Activated CD4-positive, alpha-beta T cell treated with anti-CD3 and anti-CD28 coated beads, Interleukin-2, amount 10 ng/mL, durations not matched to agents 7 days and 5 days (primary cell): ENCODE measurements at places on chromosomes 2 and 18. TPM values are rescaled to one million over a fixed set of nuclear protein-coding genes. Genes with fewer than 3 reads are reported as not detected.

- no peak for DNase-seq
Measured at GRCh38 chr18:62739911-62740310, 24.6 kb downstream of the PHLPP1 start.

GRCh38 chr18:36947820-36948348, 119.0 kb downstream of the KIAA1328 start:
- DNase-seq, result no peak

- DNase-seq, result no peak
Measured at GRCh38 chr2:132659331-132659730, 10.7 kb downstream of the LYPD1 start.

DNA sequence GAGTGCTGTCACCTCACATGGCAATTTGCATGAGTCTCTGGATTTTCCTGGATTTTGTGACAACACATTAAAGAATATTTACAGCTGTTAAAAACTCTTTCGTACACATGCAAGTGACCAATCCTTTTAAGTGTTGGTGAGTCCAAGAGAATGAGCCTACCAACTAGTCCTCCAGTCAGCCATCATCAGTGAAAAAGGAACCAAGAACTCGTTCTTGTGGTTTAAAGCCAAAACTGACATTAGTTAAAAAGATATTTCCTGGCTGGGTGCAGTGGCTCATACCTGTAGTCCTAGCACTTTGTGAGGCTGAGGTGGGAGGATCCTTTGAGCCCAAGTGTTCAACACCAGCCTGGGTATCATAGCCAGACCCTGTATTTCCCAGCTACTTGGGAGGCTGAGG, 215.4 kb upstream of the ITGA4 start:
- no peak for DNase-seq

DNA sequence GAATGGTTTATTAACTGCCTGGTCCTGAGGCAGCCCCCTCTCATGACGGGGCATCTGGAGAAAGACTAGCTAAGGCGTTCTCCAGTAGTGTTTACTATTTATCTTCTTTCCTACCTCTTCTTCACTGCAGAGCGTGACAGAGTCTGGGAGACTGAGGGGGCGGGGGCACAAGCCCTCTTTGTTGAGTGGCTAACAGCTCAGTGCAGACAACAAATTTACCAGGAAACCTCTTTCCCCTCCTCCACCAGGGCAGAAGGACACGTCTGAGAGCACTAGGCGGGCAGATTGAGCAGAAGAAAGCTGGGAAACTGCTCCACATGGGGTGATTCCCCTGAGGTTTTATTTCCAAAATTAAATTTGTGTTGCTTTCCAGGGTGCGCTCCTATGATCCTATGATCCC, 322.1 kb downstream of the CNTNAP5 start:
- DNase-seq, result no peak

GRCh38 chr2:176768185-176768584, 444.4 kb upstream of the HNRNPA3 start:
- DNase-seq, result no peak

Gene PJVK
- total RNA-seq, result 2.2 TPM

GRCh38 chr2:78127424-78127823, 605.2 kb upstream of the LRRTM4 start:
- no peak for DNase-seq

- no peak for DNase-seq
Measured at GRCh38 chr2:34291076-34291475, 692.0 kb upstream of the FAM98A start.

DNA sequence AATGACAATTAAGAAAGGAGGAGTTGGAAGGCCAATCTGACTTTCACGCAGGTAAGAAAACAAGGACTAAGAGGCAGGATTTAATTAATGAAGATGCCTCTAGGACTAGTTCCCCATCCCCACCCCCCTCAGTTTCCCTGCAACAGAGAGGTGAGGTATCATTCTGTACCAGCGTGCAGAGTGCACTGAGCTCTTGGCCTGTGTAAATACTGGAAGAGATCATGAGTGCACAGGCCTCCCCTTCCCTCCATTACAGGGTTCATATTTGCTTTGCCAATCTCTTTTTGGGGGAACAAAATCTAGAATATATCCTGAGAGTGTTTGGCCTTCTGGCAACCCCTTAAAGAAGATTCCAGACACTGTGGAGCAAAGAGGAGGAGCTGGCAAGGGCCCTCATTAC, 60.9 kb downstream of the MMADHC start:
- DNase-seq, result no peak

DNA sequence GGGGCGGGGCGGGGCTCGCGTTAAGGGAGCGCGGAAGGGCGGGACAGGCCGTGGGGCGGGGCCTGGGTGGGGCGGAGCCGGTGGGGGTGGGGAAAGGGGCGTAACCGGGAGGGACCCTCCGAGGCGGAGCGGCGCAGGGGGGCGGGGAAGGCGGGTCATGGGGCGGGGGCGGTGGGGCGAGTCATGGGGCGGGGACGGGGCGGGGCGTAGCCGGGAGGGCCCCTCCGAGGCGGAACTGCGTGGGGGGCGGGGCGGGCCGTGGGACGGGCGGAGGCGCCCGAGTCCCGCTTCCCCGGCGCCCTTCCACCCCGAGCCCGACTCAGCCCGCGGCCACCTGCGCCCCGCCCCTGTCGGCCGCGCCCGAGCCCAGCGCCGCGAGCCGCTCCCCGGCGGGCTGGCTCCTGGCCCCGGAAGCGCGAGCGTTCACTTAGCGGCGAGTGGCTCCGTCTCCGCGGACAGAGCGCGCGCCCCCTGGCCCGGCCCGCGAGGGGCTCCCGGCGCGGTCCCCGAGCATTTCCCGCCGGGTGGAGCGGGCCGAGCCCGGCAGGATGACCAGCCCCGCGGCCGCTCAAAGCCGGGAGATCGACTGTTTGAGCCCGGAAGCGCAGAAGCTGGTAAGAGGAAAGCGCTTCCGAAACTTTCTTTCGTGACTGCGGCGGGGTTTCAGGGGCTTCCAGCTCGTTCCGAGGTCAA, 64.7 kb downstream of the LRRFIP1 start:
- DNase-seq, result peak; percentile 94

DNA sequence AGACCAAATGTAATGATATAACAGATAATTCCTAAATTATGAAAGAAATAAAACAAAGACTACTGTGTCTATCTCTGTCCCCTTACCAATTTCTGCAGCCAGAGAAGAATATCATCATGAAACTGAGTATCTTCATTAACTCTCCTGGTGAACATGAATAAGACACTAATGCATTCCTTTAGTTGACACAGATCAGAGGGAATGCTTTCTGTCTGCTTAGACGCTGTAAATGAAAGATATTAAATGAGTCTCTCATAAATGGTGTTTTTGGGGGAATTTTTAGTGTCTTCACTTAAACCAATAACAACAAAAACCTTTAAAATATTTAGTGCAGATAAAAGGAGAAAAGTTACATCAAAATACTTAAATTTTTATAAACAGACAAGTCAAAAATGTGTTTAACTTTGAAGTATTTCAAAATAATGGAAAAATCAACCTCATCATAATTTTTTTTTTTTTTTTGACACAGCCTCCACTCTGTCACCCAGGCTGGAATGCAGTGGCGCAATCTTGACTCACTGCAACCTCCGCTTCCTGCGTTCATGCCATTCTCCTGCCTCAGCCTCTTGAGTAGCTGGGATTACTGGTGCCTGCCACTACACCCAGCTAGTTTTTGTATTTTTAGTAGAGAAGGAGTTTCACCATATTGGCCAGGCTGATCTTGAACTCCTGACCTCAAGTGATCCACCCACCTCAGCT, 16.0 kb downstream of the EPG5 start:
- DNase-seq, result no peak

DNA sequence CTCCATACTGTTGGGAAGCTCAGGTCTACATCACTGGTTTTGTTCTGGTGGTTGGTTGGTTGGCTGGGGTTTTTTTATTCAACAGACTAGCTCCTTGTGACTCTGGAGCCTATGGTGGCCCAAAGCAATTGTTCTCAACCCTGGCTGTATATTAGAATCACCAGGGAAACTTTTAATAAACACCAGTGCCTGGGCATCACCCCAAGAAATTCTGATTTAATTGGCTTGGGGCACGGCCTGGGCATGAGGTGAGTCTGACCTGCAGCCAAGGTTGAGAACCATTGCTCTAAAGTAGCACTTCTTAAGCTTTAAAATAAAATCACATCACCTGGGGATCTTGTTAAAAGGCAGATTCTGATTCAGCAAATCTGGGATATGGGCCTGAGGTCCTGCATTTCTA, 184.1 kb downstream of the C1D start:
- DNase-seq, result no peak

DNA sequence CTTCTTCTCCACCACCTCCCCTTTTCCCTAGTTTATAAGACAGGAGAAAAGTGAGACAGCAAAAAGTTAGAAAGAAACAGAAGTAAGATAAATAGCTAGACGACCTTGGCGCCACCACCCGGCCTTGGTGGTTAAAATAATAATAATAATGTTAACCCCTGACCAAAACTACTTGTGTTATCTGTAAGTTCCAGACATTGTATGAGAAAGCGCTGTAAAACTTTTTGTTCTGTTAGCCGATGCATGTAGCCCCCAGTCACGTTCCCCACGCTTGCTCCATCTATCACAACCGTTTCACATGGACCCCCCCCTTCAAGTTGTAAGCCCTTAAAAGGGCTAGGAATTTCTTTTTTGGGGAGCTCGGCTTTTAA, 1.5 kb upstream of the BUB1 start:
- no peak for DNase-seq

- peak; percentile 78 for DNase-seq
Measured at GRCh38 chr2:97699765-97700444, 13.5 kb upstream of the ZAP70 start.

- no peak for DNase-seq
Measured at GRCh38 chr18:35502052-35502451, 4.3 kb upstream of the INO80C start.

DNA sequence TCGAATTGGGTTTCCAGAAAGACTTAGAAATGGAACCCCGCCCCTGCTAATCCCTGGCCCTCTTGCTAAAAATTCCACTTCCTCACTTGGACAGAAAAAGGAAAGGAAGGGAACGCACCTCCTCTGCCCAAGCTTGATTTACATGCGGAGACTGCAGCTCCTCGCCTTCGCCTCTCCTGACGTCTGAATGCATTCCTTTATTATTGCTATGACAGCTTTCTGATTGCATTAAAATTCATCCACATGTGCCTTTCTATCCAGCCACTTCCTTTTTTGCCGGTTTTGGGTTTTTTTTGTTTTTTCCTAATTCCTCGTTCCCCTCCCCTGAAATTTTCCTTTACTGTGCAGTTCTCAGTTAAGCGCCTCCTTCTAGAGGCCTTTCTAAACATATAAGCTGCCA, 287.8 kb downstream of the CELF4 start:
- DNase-seq, result no peak

GRCh38 chr2:134385195-134385594, 131.3 kb downstream of the MGAT5 start:
- no peak for DNase-seq

Gene CD28
- total RNA-seq, result 163 TPM

- no peak for DNase-seq
Measured at GRCh38 chr2:230012267-230012884, 56.3 kb downstream of the SLC16A14 start.

- no peak for DNase-seq
Measured at GRCh38 chr18:10261344-10262276, 192.8 kb upstream of the APCDD1 start.

DNA sequence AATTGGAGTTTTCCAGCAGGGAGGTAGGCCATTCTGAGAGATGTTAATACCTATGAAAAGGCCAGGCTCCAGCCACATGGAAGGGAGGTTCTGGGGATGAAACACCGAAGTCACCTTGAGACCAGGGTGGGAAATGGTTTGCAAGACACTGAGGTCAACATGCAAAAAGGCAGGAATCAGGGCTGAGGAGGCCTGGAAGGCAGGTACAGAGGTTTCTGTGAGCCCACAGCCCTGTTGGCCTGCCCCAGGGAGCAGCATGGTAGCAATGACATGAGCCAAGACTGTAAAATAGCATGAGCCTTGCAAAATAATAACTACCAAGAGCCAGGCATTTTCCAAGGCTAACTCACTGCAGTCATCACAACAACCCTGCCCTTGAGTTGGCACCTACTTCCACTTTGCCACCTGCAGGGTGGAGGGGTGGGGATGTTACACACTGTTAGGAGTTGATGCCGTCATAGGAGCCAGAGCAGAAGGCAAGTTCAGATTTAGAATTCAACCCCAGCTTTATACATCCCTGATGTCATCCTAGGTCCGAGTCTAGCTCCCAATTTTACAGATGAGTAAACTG, 61.3 kb downstream of the ZBTB7C start:
- no peak for DNase-seq

Gene LAPTM4A
- 26.3 TPM for total RNA-seq
